SHP77 treated with DMSO at 0.1 percent for 48 hours (cell line): ENCODE measurements at places on chromosomes 6 and 20.

DNA sequence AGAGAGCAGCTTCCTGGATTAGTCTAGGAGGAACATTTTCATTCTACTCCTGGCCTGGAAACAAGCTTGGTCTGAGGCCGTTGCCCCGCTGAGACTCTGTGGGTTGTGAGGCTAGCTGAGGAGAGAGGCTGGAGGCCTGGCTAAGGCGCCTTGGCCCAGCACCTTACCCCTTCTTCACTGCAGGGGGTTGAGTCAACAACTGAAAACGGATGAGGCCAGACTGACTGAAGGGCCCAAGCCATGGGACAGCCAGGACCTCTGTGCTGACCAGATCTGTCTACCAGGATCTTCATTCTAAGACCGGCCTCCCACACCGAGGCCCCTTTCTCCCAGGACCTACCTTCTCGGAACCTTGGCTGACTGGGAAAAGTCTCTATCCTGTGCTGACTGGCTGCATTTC lies 3.5 kb upstream of the AVP start:
- DNase-seq = no peak

DNA sequence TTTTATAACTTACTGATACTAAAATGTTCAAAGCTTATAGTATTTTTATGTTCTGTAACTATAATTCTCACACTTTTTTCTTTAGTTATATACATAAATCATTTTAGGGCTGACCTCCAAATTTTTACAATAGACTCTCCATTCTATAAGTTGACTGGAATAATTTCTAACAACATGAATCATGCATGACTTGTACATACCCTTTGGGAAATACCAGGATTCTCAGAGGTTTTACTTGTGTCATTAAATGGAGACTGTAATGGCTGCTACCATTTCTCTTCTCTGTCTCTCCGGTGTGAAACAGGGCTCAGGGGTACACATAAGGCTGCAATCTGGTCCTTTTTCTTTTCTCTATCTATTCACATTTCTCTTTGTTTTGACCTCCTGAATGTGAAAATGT lies 222.2 kb upstream of the FLRT3 start:
- DNase-seq = no peak

GRCh38 chr6:48068278-48069251 lies 42.4 kb downstream of the PTCHD4 start:
- peak; percentile 29 for DNase-seq

- no peak for DNase-seq
Observed at GRCh38 chr6:156396068-156396771, 381.0 kb upstream of the ARID1B start.

GRCh38 chr6:28208111-28208659 lies 16.9 kb upstream of the ZSCAN9 start:
- DNase-seq = no peak

- DNase-seq = no peak
Observed at GRCh38 chr6:134772671-134773360, 177.1 kb downstream of the ALDH8A1 start.

DNA sequence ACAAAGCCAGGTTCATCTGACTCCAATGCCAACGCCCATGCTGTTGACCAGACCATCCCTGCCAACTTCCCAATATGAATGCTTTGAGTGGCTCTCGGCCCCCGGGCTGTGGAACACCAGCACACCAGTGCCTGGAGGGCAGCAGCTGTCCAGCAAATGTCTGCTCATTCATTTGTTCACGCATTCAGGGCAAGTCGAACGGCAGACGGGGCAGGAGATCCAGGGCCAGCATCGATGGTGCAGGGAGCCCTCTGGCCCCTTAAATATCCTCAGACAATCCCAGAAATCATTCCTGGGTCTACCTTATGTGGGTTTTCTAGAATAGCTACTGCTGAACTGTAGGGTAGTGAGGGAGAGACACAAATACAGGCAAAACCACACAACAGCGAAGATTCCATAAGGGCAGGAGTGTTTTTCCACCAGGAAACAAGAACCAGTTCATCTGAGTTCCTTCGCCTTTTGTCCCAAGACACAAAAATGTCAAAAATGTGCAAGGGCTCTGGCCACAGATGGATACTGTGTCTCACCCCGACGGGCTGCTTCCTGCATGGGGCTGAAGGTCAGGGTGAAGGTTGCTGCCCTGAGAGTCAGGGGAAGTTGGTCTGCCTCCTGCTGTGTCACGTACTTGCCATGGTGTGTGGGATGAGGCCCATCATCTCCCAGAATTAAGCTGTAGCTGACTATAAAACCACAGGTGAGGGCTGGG lies 15.5 kb downstream of the RIPOR3 start:
- DNase-seq = no peak

DNA sequence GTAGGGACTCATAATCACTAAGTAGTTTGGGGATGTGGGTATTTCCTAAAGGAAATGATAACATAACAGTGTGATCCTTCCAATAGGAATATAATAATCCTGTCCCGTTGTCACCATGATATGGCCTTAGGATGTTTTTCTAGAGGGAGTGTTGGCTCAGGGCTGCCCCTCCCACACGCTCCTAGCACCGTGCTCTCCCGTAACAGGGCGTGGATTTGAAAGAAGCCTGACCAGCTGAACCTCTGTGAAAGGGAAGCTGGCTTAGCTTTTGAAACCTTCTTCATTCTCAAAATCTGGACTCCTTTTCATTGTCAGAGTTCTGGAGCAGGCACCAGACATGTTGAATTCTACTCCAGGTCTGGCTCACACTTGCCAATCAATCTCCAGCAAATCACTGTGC lies 103.4 kb upstream of the SASH1 start:
- DNase-seq = no peak

DNA sequence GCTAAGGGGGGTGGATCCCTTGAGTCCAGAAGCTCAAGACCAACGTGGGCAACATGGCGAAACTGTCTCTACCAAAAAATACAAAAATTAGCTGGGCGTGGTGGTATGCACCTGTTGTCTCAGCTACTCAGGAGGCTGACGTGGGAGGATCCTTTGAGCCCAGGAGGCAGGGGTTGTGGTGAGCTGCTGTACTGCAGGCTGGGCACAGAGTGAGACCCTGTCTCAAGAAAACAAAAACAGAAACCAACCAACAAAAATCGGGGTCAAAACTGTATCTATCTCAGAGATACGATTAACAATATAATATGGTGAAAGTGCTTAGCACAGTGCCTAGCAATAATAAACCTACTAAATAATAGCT lies 20.7 kb upstream of the BCAS1 start:
- DNase-seq = no peak

DNA sequence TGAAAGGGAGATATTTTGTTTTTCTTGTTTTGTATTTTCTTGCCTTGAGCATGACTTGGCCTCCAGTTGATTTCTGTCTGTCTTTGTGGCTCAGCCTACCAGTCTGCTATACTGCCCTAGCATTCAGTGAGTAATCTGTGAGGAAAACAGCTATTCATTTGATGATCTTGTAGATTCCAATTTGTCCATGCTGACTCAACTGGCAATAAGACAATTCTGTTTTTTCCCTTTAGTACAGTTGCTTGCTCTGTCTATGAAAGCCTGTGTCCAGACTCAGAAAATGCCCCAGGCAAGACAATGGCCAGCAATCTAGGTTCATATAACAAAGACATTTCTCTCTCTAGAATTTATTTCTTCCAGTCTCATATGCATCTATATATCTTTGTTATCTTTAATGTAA lies 10.9 kb upstream of the SOX4 start:
- no peak for DNase-seq

GRCh38 chr6:34027445-34027936 lies 118.4 kb downstream of the GRM4 start:
- no peak for DNase-seq

- DNase-seq = no peak
Observed at GRCh38 chr6:14258117-14258516, 140.5 kb downstream of the CD83 start.

DNA sequence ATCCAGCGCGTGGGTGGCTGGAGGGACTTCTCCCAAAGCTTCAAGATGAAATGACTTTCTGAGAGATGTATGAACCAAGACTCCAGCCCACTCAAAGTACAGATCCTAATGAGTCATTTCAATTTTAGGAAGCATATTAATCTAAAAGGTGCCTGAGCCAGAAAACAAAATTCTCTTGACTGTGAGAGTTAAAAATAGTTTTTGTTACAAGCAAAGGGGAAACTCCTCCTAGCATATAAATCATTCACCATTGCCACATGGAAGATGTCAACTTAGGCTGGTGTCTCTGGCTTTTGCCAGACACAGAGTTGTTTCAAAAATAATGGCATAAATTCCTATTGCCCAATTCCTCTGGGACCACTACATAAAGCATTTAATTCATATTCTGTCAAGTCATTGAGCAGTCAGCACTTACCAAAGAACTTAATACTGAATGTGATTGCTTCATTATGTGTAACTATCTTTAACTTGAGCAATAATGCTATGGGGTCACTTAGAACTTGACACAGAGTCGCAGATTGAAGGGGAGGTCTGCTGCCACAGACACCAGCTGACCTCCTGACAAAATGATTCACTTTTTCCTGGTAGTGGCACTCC lies 280.6 kb downstream of the SLC35F1 start:
- DNase-seq = no peak

- no peak for DNase-seq
Observed at GRCh38 chr6:153852481-153852880, 186.6 kb upstream of the OPRM1 start.

DNA sequence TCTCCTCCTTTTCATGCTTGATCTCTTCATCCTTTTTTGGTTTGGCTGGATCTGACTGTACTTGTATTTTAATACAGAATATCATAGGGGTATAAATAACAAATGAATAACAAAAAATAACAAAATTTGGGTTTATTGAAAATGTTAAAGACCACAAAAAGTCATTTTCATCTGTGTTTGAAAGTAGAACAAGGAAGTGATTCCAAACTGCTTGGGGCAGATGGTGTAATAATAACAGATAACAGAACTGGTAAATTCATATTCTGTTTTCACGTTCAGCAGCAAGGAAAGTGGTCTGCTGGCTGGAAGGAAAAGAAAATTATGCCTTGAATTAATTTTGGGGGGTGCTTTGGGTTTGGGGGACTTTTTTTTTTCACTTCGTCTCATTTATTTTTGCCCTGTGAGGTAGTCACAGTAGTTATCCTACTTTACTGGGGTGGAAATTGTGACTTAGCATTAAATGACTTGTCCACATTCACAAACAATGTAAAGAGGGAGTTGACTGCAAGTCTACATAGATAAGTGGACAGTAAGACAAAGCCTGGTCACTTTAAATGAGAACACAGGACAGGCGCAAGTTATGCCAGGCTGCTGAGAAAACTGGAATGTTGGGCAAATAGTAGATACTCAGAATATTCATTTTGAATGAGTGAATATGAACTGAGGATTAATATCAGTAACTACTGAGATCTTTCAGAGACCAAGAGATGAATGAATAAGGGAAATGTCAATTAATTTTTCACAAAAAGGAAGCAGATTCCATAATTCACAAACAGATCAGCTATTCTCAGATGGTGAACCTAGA lies 193.9 kb upstream of the CITED2 start:
- DNase-seq = no peak

- DNase-seq = no peak
Observed at GRCh38 chr6:51983564-51983963, 103.8 kb downstream of the PKHD1 start.

- no peak for DNase-seq
Observed at GRCh38 chr6:90123831-90124230, 172.8 kb downstream of the BACH2 start.

DNA sequence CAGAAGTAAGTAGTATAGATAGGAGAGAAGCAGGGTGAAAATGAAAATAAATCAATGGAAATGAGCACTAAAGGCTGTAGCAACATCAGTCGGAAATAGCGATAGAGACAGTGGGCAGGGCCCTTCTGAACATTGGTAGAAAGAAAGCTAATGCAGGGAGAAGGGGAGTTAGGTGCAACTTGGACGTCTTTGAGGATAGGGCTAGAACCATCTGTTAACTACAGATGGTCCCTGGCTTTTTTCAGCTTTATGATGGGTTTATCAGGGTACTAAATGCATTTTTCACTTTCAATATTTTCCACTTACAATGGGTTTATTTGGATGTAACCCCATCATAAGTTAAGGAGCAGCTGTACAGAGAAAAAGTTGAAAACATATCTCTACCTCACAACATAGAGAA lies 72.8 kb upstream of the CNR1 start:
- no peak for DNase-seq

DNA sequence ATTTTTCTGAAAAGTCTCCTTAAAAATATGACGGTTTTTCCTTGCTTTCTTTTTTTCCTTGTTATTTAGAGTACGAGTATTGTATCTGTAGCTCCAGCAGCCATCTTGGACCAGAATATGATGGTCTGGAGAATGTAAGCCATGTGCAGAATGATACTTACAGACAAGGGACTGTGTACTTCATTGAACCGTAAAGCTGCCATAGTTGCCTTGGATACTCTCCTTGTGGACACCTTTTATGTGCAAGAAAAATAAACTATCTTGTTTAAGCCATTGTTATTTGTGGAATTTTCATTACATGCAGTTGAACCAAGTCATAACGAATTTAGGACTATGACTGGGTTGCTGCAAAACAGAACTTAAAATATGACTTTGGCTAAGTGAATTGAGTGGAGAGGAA lies 485.8 kb upstream of the CITED2 start:
- DNase-seq = no peak

DNA sequence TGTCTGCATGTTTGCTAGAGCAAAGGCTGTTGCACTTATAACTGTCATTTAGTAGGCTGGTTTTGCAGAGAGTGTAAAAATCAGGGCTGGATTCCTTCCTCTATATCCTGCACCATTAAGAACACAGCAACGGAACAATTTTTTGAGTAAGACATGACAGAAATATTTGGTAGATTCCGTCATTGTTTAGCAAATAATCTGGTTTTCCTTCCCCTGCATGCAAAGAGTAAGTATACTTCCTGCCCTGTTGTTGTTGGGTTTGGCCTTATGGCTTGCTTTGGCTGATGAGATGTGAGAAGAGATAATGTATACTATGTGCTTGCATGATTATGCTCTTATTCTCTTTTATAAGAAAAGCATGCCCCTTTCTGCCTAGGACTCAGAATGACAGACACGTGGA lies 23.8 kb downstream of the MANEA start:
- no peak for DNase-seq

- DNase-seq = no peak
Observed at GRCh38 chr20:50493881-50494253, 16.3 kb upstream of the PTPN1 start.

DNA sequence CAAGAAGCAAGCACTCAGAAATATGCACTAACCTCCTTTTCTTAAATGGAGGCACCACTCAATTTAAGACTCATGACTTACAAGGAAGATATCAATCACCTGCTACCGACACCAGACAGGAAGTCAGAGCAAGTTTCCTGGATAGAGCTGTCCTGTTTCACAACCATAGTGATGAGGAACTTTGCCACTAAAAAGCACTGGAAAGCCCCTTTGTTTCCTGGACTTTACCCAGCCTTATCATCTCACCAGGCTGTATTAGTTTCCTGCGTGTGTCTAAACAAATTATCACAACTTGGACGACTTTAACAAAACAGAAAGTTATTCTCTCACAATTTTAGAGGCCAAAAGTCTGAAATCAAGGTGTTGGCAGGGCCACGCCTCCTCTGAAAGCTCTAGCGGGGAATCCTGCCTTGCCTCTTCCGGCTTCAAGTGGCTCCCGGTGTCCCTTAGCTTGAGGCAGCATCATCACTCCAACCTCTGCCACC lies 253.8 kb upstream of the STXBP5 start:
- DNase-seq = no peak

- no peak for DNase-seq
Observed at GRCh38 chr6:137867685-137868509, 838 bp downstream of the TNFAIP3 start.

GRCh38 chr6:52417675-52418111 lies 2.4 kb upstream of the EFHC1 start:
- peak; percentile 8 for DNase-seq

- DNase-seq = no peak
Observed at GRCh38 chr20:14634665-14635064, 297.3 kb upstream of the FLRT3 start.

GRCh38 chr6:56400273-56400672 lies 152.9 kb upstream of the COL21A1 start:
- DNase-seq = peak; percentile 37

- no peak for DNase-seq
Observed at GRCh38 chr6:9890893-9891292, 524.0 kb downstream of the TFAP2A start.
